NT2/D1 (cell line): ENCODE measurements at places on chromosomes 3 and 15.

DNA sequence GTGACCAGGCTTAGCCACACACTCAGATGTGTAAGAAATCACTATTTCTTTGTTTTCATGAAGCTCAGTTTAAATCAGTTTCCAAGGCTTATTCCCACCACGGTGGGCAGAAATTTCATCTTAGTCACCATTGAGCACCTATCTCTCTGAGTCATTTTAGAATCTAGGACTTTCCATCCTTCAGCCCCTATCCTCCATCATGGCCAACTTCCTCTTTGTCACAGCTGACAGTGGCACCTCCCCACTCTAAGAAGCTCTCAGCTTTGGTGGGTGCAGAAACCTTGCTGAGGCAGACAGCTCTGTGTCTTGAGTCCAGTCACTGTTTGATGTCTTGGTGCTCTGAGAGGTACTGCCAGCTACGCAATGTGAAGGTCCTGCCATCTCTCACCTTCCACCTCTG, 32.9 kb downstream of the SNTN start:
- DNase-seq = no peak

- no peak for DNase-seq
Measured at GRCh38 chr3:75176937-75177336, 487.2 kb upstream of the FRG2C start.

DNA sequence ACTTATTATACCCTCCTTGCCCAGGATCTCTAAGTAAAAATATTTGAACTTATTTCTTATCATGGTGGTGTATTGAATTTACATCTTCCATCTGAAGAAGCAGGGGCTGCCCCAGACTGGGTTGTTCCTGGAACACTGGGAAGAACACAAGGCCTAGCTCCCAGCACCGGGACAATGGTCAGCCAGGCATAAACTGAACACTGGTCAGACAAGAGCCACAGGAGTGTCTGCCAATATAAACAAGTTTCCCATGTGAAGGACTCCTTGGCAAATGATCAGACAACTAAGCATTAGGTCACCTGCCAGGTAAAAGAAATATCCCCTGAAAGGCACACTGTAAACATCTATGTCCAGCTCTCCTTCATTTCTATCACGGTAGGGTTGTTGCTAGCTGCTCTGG, 172.4 kb downstream of the ATP8B4 start:
- no peak for DNase-seq

DNA sequence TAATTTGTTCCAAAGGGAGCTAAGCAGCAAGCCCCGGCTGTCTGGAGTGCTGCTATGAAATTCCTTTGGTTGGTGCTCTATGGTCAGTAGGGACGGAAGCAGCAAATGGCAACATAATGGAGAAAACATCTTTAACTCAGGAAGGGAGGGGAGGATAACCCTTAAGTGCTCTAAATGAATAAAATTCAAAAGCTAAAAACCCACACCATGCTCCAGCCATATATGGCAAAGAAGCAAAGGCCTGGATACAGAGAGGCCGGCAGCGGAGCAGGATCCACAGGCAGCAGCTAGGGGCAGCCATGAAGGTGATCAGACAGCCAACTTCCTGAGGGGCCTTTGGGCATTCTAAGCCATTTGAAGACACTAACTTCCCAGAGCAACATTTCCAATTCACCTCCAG, 38.9 kb downstream of the IL17RD start:
- peak; percentile 67 for DNase-seq

DNA sequence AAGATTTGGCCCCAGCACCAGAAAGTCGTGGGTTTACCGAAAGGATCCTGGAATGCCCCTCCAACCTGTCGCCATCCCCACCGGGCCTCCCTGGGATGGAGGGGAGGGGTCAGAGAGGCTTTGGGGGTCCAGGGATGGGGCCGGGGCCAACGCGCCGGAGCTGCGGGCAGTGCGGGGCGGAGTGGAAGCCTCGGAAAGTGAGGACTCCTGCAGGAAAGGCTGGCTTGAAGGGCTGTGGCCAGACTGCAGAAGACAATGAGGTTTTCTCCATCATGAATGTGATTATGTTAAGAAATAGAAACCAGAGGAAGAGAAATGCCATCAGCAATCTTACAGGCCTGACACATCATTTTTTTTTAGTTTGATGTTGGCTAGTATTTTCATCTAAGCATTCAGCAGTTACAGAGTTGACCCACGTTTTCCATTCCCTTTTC, 738 bp downstream of the YEATS2 start:
- peak; percentile 13 for DNase-seq

GRCh38 chr3:16311960-16312451, 47.0 kb downstream of the OXNAD1 start:
- DNase-seq = no peak

DNA sequence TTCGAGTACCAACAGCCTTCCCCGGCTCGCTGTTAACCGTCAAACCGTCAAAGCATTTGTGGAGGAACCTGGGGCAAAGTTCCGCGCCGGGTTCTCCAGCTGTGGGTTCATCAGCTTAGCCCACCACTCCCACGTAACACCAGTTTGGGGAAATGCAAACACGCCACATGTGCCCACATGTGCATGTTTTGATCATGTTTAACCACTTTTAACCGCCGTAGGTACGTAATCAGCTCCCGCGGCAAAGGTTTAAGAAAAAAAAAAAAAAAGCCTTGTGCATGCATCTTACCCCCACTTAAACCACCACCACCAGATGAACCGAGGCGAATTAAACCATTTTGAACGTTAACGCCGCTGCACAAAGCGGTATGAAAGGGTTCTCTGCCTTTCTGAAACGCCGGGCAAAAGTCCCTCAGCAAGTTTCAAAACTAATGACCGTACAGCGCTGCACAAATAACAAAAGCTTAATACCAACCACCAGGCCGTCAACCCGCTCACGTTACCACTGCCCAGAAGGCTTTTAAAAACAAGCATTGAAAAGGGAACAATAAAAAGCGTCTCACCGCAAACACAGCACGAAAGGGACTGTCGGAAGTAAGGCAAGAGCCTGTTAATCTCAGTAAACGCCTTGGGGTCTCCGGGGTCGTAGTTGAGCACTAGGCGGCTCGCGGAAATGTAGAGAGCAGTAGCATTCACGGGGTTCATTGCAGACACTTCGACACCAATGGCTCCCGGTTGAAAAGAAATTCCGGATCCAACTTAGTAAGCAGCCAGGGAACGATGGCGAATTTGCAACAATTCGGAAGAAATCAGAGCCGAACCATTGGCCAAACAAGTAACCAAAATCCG, 1.5 kb downstream of the MSL2 start:
- DNase-seq = no peak

DNA sequence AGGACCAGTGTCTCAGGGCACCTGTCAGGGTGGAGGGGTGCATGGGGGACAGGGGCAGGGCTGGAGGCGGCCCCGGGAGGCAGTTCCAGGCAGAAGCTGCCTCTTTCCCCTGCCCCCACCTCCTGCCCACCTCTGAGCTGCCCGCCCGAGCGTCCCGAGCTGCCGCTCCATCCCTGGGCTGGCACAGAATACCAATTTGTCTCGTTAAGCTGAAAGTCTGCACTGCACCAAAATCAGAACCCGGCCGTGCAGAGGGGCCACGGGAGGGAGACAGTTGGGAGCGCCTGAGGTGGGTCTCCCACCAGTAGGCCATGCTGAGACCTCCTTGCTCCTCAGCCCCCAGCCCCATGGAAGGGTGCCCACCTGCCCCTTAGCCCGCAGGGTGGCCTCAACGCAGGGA, 1.3 kb upstream of the ATP2B2 start:
- no peak for DNase-seq

DNA sequence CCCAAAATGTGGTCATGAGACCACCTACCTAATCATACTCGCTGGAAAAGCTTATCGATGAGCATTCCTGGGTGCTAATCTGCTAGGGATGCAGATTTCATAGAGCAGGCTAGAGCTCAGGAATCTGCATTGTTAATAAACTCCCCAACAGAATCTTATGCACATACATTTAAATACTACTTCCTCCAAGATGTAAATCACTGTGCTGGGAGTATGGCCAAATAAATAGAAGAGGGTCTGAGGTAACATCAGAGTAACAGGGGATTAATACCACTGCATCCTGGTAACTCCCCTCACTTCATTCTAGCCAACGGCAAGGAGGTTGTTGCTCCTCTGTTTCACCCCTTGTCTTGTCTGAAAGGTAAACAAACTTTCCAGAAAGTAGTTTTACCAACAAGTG, 118.3 kb upstream of the SEMA6D start:
- DNase-seq = no peak

- DNase-seq = no peak
Measured at GRCh38 chr3:159950156-159950898, 38.3 kb upstream of the IL12A start.

DNA sequence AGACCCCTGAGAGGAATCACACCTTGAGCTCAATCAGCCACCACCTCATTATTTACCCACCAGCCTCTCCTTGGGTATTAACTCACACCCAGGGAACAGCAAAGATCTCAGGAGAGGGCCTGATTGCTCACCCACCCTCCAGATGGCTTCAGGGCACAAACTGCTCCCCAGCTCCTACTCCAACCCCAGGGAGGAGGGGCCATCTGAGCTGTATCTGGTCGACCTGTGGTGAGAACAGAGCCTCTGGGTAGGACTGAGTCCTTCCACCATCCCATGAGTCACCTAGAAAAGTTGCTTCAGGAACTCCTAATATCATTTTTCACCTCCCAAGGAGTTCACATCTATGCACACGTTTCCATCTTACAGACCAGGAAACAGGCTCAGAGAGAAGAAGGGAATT, 44.8 kb upstream of the HES1 start:
- no peak for DNase-seq

DNA sequence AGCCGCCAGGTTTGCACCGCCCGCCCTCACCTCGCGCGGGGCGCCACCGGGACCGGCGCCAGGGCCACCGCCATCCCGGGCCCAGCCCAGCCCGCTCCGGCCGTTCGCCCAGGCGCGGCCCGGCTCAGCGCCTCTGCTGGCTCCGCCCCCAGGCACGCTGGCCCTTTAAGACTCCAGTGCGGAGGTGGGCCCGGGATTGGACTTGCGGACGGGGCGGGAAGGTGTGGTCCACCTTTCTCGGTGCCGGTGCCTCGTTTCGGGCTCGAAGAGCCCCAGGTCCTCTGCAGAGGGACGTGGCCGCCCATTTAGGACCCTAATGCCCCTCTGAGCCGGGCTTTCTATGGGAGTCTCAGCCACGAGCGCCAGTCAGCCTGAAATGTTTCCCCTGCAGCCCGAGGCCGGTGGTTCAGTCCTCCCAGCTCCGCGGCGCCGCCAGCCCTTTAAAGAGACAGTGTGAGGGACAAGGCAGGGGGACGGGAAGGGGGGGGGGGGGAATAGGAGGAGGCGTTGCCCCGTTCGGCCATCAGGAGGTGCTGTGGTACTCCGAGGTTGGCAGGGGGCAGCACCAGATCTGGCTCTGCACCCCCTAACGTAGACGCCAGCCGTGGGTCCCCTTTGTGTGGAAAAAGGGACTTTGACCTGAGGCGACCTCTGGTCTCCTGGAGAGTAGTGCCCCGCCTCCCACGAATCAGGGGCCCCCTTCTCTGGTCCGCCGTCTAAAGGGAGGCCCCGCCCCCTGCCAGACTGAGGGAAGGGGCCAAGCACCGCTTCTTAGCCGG, 1.0 kb downstream of the HYAL2 start:
- peak; percentile 87 for DNase-seq

GRCh38 chr3:38084334-38085310, 45.6 kb downstream of the DLEC1 start:
- DNase-seq = no peak

GRCh38 chr3:77370413-77370812, 330.5 kb downstream of the ROBO2 start:
- no peak for DNase-seq

DNA sequence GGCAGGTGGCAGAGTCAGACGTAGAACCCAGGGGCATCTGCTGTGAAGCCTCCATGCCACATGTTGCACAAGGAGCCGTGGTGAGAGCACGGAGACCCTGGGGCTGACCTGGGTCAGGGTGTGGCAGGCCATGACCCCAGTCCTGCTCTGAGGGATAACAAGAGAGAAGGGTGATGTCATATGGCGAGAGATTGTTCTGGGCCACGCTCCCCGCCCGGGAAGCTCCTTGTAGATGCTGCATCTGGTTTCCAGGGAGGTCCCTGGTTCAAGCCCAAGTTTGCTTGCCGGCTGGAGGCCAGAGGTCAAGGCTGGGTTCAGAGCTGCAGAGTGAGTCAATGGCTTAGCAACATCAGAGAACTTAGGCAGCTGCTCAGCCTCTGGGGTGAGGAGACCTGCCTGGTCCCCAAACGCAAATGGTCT, 17.3 kb downstream of the FGD5 start:
- no peak for DNase-seq

DNA sequence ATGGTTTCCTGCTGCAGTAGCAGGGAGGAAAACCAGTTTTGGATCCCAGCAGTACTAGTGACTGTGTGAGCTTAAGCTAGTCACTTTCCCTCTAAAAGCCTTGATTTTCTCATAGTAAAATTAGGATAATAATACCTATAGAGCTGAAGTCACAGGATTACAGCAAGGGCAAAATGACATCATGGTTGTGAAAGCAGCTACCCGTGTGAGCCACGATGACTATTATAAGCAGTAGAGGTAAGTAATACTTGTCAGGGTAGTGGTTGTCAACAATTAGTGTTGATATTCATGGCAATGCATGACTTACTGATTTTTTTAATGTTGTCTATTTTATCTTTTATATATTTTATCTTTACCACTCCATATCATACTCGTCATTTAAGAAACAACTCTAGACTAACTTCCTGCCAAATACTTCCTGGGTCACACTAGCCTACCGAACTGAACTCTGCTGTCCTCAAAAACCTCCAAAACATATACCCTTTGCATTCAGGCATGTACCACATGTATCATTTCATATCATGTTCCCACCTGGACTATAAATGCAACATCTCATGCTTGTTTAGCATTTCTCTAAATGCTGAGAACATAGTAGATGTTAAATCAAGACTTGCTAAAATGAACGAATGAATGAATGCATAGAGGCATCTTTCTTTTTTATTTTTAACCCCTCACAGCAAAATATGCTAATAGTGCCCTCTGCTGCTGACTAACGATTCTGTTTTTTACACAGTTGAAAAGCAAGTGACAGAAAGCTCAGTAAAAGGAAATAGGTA, 172.6 kb downstream of the P3H2 start:
- no peak for DNase-seq
